ENCODE measurements at places on chromosomes 6 and 20.
A peak's percentile ranks its signal among the peaks of the same experiment; 100 is the strongest.

- H3K4me1 ChIP-seq, result no peaks in the 10 kb centered on the region
- peaks cover 42% of the 10 kb centered on the region for H3K27me3 ChIP-seq
- H3K36me3 ChIP-seq, result no peaks in the 10 kb centered on the region
- H3K4me3 ChIP-seq, result no peak overlapping the region
- H3K27ac ChIP-seq, result no peak overlapping the region
Measured at GRCh38 chr20:8115436-8115835, 16.6 kb upstream of the PLCB1 start.

DNA sequence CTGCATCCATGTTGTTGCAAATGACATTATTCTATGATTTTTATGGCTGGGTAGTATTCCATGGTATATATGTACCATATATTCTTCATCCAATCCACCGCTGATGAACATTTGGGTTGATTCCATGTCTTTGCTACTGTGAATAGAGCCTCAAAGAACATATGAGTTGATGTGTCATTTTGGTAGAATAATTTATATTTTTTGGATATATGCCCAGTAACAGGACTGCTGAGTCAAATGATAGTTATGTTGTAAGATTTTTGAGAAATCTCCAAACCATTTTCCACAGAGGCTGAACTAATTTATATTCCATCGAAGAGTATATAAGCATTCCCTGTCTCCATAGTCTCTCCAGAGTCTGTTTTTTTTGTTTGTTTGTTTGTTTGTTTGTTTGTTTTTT, 1373.5 kb downstream of the GRIK2 start:
- no peak for DNase-seq
- H3K27me3 ChIP-seq, result no peaks in the 10 kb centered on the region
- no peak overlapping the region for H3K4me3 ChIP-seq
- H3K27ac ChIP-seq, result no peak overlapping the region
- H3K4me1 ChIP-seq, result no peaks in the 10 kb centered on the region
- no peaks in the 10 kb centered on the region for H3K36me3 ChIP-seq

GRCh38 chr6:166610069-166610468, 17.0 kb downstream of the RPS6KA2 start:
- H3K27ac ChIP-seq, result no peak overlapping the region
- no peaks in the 10 kb centered on the region for H3K27me3 ChIP-seq
- H3K4me1 ChIP-seq, result no peaks in the 10 kb centered on the region

GRCh38 chr20:19943061-19943521, 74.1 kb upstream of the NAA20 start:
- no peaks in the 10 kb centered on the region for H3K36me3 ChIP-seq
- H3K27me3 ChIP-seq, result peaks cover 49% of the 10 kb centered on the region
- no peak overlapping the region for H3K27ac ChIP-seq
- no peak for DNase-seq
- H3K4me3 ChIP-seq, result no peak overlapping the region
- peaks cover 2% of the 10 kb centered on the region for H3K4me1 ChIP-seq

GRCh38 chr6:5135788-5136376, 50.7 kb downstream of the PPP1R3G start:
- peak; percentile 36 for DNase-seq
- H3K4me1 ChIP-seq, result no peaks in the 10 kb centered on the region
- no peaks in the 10 kb centered on the region for H3K27me3 ChIP-seq
- no peak overlapping the region for H3K4me3 ChIP-seq
- H3K36me3 ChIP-seq, result peaks cover 3% of the 10 kb centered on the region

DNA sequence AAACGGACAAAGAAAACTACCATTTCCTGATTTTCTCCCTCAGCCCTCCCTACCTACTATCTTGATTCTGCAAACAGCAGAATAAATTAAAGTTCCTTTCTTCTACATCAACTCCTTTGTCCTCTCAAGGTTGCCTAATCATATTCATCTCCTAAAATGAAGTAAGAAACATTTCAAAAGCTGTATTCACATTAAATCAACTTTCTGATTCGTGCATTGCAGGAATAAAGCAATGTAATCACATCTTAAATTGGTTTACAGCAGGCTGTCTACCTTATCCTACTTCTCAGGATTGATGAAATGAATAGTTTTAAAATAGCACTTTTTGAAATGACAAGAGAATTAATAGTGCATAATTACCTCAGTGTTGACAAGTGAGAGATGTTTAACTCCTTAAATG, 25.1 kb downstream of the PRKN start:
- no peaks in the 10 kb centered on the region for H3K4me1 ChIP-seq
- H3K36me3 ChIP-seq, result no peaks in the 10 kb centered on the region
- H3K27ac ChIP-seq, result no peak overlapping the region
- H3K27me3 ChIP-seq, result no peaks in the 10 kb centered on the region

DNA sequence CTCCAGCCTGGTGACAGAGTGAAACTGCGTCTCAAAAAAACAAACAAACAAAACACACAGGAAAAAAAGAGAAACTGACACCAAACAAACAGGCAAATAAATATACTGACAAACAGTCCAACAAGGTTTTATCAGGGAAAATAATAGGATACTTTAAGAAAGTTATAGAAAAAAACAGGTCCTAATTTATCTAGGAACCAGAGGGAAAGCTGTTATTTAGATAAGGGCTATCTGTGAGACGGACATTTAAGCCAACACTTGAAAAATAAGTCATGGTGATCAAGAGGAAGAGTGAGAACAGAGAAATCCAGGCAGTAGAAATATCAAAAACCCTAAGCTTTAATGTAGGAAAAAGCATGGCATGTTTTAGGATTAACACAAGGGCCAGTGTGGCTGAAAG, 68.9 kb downstream of the FAM217A start:
- H3K27ac ChIP-seq, result peak overlapping the region; percentile 44
- H3K27me3 ChIP-seq, result no peaks in the 10 kb centered on the region
- no peak for DNase-seq
- H3K4me1 ChIP-seq, result peaks cover 53% of the 10 kb centered on the region

GRCh38 chr6:114142258-114142657, 171.3 kb upstream of the HDAC2 start:
- no peaks in the 10 kb centered on the region for H3K4me1 ChIP-seq
- H3K27ac ChIP-seq, result no peak overlapping the region
- DNase-seq, result no peak
- no peaks in the 10 kb centered on the region for H3K36me3 ChIP-seq
- H3K4me3 ChIP-seq, result no peak overlapping the region

DNA sequence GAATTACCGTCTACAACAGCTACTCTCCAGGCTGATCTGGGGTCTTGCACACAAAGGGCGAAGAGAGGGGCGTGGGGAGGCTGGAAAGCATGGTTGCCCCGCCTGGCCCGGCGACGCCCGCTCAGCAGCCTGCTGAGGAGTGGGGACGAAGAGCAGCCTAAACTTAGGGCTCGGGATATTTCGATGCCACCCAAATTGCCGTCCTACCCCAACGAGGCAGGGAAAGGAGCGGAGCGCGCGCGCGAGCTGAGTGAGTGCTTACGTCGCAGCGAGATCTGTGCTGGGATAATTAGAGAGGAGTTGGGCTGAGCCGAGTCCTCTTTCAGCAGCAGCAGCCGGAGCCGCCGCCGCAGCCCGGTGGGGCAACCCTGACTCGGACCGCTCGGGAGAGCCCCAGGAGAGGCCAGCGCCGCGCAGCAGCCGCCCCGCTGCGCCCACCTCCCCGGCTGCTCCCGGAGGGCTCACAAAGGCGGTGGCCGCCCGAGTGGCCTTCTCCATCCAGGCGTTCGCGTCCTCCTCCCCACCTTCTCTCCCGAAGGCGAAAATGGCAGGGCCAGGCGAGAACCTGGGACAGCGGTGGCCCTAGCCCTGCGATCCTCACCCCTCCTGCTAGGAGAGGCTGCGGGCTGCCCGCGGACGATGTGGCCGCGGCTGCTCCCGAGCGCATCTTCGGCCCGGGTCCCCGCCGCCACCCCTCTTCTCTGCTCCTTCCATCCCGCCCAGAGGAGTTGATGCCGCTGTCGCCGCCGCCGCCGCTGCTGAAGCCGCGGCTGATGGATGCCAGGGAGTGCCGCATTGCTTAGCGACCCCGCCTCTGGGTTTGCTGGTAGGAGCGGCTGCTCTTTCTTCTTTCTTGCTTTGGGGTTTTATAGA, at the start of gene CLVS2:
Gene CLVS2, plus strand, starts transcription at position 315 of the 873 bp plus-strand sequence. CDS start 1,543 bp downstream, outside the sequence.
- no peak for DNase-seq
- no peak within 1 kb of the TSS for H3K4me3 ChIP-seq
- H3K27me3 ChIP-seq, result peaks cover 28% of the 10 kb centered on the region
- no peaks in the 10 kb centered on the region for H3K4me1 ChIP-seq
- H3K27ac ChIP-seq, result no peak within 1 kb of the TSS
- H3K36me3 ChIP-seq, result no peaks in the 10 kb centered on the region

- H3K27ac ChIP-seq, result peak overlapping the region; percentile 7
- H3K4me3 ChIP-seq, result no peak overlapping the region
- no peak for DNase-seq
- no peaks in the 10 kb centered on the region for H3K27me3 ChIP-seq
- peaks cover 13% of the 10 kb centered on the region for H3K36me3 ChIP-seq
- no peaks in the 10 kb centered on the region for H3K4me1 ChIP-seq
Measured at GRCh38 chr6:10771371-10771894, 23.8 kb downstream of the TMEM14B start.

DNA sequence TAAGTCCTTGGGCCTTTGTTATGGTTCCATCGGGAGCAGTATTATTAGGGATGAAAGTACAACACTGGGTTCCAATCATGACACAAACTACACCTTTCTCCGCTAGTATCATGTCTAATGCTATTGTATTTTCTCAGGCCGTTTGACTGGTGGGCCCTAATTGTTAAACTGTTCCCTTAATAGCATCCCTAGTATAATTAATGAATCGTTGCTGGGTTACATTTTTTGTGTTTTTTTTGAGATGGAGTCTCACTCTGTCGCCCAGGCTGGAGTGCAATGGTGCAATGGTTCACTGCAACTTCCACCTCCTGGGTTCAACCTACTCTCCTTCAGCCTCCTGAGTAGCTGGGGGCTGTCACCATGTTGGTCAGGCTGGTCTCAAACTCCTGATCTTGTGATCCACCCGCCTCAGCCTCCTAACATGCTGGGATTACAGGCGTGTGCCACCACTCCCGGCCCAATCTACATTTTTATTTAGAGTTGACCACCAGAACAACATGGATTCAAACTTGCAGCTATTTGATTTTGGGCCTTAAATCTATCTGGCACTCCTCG, 4.1 kb upstream of the ZNFX1 start:
- H3K36me3 ChIP-seq, result peaks cover 99% of the 10 kb centered on the region
- peak overlapping the region; percentile 94 for H3K4me3 ChIP-seq
- DNase-seq, result no peak
- H3K27ac ChIP-seq, result peak overlapping the region; percentile 94
- H3K27me3 ChIP-seq, result no peaks in the 10 kb centered on the region

- H3K4me3 ChIP-seq, result no peak overlapping the region
- no peak overlapping the region for H3K27ac ChIP-seq
- peaks cover 3% of the 10 kb centered on the region for H3K36me3 ChIP-seq
- no peak for DNase-seq
- H3K4me1 ChIP-seq, result no peaks in the 10 kb centered on the region
Measured at GRCh38 chr6:99458319-99458718, 33.2 kb upstream of the PNISR start.

DNA sequence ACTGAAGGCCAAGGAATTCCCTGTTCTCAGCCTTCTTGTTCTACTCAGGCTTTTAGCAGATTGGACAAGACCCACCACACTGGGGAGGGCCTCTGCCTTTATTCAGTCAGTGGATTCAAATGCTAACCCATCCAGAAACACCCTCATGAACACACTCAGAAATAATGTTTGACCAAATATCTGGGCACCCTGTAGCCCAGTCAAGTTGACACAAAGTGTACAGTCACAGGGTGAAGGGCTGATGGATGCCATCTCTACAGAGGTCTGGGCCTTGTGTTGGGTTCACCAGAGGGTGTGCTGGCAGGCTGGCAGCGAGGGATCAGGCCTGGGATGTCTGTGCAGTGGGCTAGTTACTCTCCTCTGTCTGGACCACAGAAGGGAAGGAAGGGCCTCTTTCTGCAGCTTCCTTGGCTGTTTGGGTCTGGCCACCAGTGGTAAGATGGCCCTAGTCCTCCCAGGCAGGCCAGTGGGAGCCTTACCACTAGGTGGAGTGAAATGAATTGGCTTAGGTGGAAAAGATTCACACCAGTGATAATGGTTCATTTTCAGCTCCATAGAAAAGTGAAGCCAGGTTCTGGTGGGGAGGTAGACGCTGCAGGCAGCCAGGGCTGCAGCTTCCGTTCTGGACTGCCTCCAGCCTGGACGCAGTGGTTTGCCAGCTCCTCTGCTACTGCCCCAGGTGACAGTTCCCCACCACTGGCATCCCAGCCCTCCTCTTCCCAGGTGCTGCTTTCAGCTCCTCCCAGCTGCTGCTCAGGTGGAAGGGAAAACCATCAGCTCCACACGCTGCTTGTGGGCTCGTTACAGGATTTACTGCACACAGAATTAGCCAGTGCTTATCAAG, 9.2 kb downstream of the TUBB2A start:
- DNase-seq, result no peak
- H3K27ac ChIP-seq, result no peak overlapping the region
- no peak overlapping the region for H3K4me3 ChIP-seq
- no peaks in the 10 kb centered on the region for H3K4me1 ChIP-seq
- H3K27me3 ChIP-seq, result no peaks in the 10 kb centered on the region

DNA sequence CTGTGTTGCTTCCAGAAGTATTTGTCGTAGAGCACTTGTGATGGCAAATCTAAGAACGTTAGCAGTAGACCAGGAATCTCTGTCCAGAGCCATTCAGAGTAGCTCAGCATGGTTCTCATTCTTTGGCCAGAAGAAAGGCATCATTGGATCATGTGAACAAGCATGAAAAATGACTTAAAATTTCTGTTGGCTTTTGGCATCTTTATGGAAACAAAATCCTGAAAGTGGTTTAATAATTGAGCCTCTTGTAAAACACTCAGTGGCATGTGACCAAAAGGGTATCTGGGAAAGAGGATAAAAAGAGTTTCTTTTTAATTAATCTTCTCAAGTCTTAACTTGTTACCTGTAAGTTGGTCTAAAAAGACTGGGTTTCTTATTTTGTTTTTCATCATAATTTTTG, 55.2 kb downstream of the PTPN1 start:
- H3K27ac ChIP-seq, result no peak overlapping the region
- peaks cover 48% of the 10 kb centered on the region for H3K4me1 ChIP-seq
- H3K36me3 ChIP-seq, result peaks cover 82% of the 10 kb centered on the region
- no peak overlapping the region for H3K4me3 ChIP-seq

- no peak overlapping the region for H3K4me3 ChIP-seq
- H3K27me3 ChIP-seq, result no peaks in the 10 kb centered on the region
- no peaks in the 10 kb centered on the region for H3K4me1 ChIP-seq
- no peak overlapping the region for H3K27ac ChIP-seq
Measured at GRCh38 chr20:20524756-20525155, 156.9 kb downstream of the INSM1 start.

DNA sequence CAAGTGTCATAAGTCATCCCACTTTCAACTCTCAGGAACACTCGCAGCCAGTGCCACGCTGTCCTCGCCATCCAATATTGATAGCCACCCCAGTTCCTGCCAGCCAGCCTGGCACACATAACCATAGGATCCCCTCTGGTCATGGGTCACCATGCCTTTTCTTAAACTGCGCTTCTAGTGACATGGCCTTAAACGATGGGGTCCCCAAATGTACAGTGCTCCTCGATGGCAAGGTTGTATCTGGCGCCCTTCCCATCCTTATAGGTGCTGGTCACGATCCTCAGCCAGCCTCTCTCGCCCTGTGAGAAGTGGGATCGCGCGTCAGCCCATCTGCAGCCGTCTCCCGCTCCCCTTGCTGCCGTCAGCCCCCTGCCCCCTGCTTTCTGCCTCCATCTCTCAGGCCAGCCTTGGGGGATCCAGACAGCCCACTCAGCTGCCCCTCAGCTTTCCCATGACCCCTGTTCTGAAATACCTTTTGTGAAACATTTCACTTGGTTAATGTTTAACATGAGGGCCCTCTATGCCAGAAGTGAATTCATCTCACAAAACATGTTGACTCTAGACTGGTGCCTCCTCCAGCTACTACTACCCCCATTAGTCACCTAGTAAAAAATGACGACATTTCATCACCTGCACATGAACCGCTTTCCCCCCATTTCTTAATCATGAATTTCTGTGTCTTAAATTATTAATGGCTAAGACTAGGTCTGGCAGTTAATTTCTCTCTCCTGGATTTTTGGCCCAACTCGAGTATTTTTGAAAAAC, 11.4 kb downstream of the CTSZ start:
- peaks cover 81% of the 10 kb centered on the region for H3K36me3 ChIP-seq
- H3K27me3 ChIP-seq, result no peaks in the 10 kb centered on the region
- H3K27ac ChIP-seq, result peak overlapping the region; percentile 38
- no peak overlapping the region for H3K4me3 ChIP-seq

Measured in effector memory CD8-positive, alpha-beta T cell (primary cell).